ENCODE measurements at places on chromosomes 5 and 9. TPM values are rescaled to one million over a fixed set of nuclear protein-coding genes. Genes with fewer than 3 reads are reported as not detected.

- DNase-seq: no peak
These were observed 75.2 kb downstream of the F2RL2 start for GRCh38 chr5:76547891-76548524.

DNA sequence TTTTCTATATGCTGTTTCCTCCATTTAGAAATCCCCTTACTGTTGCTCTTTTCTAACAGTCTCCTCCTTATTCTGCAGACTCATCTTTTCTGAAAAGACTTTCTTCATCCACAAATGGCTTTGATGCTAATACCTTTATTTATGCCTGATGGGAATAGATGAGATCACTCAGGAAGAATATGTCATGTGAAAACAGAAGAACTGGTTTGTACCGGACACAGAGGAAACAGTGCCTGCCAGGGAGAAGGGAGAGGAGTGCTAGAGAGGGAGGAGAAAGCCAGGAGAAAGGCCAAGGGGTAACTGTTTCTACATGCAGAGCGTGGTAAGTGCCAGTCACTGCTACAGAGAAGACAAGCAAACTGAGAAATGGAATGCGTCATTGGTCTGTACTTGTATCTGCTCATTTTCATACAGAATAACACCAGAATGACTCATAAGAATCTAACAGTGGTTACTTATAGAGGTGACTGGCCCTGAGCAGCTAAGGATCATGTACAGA, 45.9 kb upstream of the PJA2 start:
- DNase-seq: peak; percentile 95

GRCh38 chr5:2196416-2196815, 313.7 kb upstream of the IRX4 start:
- DNase-seq: no peak

GRCh38 chr9:133112663-133113026, 8.4 kb downstream of the RALGDS start:
- no peak for DNase-seq

- peak; percentile 62 for DNase-seq
These were observed 815.1 kb downstream of the TLE1 start for GRCh38 chr9:80874276-80874675.

- no peak for DNase-seq
These were observed 46.6 kb upstream of the IRX4 start for GRCh38 chr5:1929108-1929991.

GRCh38 chr5:156920861-156921431, 42.1 kb downstream of the TIMD4 start:
- DNase-seq: no peak

The NMUR2 gene
- total RNA-seq: not detected

The OR13C2 gene
- total RNA-seq: not detected

- peak; percentile 64 for DNase-seq
These were observed 32.5 kb downstream of the ANXA1 start for GRCh38 chr9:73183917-73184861.

GRCh38 chr5:164392531-164392930, 887.1 kb downstream of the MAT2B start:
- DNase-seq: no peak

DNA sequence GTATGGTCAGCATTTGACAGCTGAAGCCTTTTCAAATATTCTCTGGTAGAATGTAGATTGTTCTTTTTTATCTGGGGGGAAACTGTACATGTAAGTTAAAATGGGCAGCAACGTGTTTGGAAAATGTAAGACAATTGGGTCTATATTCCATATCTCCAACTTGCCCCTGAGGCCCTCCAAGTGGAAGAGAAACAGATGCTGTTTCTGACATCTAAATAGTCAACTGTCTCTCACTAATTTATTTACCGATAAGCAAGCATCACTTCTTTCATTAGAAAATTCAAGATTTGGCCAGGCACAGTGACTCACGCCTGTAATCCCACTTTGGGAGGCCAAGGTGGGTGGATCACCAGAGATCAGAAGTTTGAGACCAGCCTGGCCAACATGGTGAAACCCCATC, 120.2 kb upstream of the TBCA start:
- DNase-seq: no peak

DNA sequence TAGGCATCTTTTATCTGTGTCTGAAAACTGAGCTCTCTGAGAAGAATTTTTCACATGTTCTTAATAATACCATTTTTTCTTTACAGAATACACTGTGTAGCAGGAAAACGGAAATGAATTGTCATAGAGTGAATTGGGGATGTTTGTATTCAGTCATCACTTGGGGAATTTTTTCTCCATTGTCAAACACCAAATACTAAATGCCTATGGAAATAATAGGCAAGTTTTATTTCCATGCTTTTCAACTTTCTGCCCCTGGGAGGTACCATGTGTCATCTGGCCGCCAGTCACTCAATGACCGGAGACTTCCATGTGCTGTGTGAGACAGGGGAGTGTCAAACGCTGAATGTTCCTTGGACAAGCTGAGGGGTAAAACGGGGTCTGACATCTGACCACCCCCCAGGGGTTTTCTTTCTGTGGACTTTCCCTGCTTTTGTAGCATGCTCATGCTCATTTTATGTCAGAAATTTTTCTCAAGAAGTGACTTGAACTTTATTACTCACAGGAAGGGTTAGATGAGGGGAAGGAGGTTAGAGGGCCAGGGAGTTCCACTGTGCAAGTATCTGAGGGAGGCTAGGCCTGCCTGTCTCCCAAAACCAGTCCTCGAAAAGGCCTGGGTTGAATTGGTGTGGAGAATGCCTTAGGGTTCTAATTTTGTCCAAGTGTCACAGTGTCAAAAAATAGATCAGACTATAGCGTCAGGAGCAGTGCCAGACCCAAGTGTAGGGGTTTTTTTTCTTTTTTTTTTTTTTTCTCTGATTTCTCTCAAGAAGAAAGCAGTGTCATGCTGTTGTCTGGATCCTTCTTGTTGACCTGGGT, 438.6 kb downstream of the AGTPBP1 start:
- DNase-seq: no peak

The HAND1 gene
- total RNA-seq: not detected

The TRIM41 gene
- 9.9 TPM for total RNA-seq

GRCh38 chr5:139745132-139745799, 50.3 kb upstream of the PSD2 start:
- peak; percentile 32 for DNase-seq

The LCN12 gene
- total RNA-seq: not detected

DNA sequence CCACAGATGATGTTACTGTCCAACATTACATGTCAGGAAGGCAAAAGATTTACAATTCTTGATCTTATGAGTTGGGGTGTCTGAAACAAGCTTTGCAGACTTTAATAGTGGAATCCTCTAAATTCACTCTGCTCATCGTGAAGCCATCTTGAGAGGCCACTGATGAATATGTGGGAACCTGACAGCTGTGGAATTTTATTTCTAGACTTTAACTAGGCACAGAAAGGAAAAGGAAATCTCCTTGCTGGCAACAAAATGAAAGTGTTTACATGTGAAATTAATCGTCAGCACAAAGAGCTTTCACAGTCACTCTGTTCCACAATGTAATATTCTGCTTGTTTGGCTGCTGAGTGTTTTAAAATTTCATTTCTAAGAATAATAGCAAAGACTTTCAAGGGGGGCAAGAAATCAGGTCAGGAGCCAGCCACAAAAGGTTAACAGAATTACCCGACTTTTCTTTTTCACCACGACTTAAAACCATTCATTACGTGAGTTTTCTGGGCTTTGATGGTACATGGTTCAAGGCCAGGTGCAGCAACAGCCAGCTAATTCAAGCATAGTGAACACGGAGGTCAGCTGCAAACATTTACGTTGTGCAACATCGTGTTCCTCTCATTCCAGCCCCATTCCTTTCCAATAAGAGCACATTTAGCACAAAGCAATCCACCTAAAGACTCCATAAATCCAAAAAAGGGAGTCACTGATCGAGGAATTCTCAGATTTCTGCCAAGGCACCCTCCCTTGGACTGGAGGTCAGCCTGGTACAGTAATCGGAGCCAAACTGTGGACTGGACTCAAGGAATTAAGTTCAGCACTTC, 14.6 kb downstream of the NREP start:
- peak; percentile 85 for DNase-seq

The PPIC gene
- 42.5 TPM for total RNA-seq

The SH2D3C gene
- total RNA-seq: 0.43 TPM

DNA sequence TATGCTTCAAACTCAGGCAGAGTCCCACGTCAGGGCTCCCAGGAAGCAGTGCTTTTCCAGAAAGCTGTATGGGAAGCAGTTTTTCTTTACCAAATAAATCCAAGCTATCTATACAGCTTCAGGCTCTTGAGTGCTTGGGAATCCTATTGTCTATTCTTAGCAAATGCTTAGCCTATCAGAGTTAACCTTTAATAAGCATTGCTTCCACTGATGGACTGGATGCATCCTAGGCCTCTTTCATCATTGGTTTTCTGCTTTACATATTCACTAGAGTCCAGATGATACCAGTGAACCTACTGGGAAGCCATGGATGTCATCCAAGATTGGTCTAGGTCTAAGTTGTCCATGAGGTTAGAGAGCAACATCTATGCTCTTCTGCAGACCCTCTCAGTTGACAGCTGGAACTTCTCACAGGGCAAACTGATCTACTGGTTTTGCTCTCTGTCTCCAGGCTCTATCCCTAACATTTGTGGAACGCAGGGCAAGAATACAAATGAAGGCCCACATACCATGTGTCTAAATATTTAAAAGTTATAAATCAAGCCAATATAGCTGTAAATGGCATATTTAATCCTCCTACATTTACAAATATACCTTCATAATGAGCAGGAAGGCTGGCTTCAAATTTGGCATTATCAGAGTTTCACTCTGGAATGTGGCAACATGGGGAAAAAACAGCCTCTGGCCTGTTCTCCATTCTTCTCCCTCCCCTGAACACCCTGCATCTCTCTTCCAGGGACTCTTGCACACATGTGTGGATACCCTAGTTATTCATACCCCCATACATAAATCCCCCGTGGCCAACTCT, 49.8 kb upstream of the PLPP1 start:
- peak; percentile 41 for DNase-seq

- DNase-seq: no peak
These were observed 15.1 kb upstream of the IGFBPL1 start for GRCh38 chr9:38439291-38439915.

DNA sequence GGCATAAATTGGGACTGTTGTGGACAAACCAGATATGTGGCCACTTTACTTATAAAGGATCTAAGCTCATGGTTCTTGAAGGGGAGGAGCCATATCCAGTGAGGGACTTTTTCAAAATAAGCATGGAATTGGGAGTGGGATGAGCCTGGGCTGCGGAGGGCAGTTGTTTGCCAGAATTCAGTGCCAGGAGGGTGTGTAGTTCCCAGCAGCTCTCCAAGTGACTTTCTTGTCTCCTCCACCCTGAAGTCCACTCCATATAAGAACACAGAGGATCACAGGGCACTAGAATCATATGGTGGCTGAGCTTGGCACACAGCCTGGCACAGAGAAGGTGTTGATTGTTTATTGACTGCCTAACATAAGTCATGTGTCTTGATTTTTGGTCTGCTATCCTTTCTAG, 121.1 kb downstream of the CAVIN4 start:
- DNase-seq: no peak

DNA sequence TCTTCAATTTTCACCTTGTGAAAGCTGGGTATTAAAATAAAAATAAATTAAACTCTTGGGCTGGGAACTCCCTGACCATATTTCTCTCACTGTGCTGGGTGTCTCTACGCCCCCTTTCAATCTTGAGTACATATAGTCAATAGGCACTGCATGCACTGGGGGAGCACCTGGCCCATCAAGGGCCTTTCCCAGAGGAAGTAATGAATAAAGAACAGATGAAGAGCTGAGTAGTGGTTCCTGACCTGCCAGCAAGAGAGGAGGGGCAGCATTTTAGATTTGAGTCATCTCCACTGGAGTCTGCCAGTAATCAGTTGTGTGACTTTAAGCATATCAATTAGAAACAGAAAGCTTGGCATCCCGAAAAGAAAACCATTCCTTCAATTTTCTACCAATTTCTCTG, 6.2 kb downstream of the MAPKAP1 start:
- no peak for DNase-seq

- DNase-seq: no peak
These were observed 290.5 kb downstream of the DOCK8 start for GRCh38 chr9:504921-505740.

GRCh38 chr5:24385070-24385469, 259.7 kb downstream of the CDH10 start:
- no peak for DNase-seq

GRCh38 chr5:132386644-132387286, 17.3 kb downstream of the SLC22A5 start:
- DNase-seq: peak; percentile 80

DNA sequence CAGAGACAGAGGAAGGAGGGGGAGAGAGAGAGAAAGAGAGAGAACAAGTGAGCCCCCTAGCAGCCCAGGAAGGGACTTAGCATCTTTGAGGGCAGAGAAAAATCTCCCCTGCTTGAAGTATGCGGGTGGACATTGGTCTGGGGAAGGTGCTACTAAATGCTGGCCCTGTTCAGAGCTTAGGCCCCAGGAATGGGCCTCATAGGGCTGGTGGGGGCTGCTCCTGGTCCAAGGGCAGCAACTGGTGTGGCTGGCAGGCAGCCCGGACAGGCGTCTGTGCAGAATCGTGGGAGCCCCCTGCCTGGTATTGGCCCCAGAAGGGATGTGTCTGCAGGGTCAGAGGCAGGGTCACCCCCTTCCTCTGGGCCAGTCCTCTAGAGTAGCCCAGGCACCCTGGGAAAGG, 47.8 kb upstream of the SUSD3 start:
- DNase-seq: no peak

The CDC26 gene
- total RNA-seq: 35.8 TPM

DNA sequence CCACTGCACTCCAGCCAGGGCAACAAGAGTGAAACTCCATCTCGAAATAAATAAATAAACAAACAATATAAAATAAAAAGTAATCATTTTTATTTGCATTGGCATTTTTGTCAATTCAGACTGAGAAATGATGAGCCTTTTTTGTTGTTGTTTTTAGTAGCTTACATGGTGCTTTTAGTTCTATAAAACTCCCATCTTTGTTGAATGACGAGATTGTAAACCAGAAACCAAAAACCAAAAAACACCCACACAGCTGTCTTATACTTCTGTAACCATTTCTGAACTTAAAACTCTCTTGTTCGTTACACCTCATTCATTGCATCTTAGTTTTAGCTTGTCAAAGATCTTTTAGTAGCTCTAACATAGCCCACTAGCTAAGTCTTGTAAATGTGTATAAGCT, 44.7 kb downstream of the GGTA1 start:
- DNase-seq: no peak

DNA sequence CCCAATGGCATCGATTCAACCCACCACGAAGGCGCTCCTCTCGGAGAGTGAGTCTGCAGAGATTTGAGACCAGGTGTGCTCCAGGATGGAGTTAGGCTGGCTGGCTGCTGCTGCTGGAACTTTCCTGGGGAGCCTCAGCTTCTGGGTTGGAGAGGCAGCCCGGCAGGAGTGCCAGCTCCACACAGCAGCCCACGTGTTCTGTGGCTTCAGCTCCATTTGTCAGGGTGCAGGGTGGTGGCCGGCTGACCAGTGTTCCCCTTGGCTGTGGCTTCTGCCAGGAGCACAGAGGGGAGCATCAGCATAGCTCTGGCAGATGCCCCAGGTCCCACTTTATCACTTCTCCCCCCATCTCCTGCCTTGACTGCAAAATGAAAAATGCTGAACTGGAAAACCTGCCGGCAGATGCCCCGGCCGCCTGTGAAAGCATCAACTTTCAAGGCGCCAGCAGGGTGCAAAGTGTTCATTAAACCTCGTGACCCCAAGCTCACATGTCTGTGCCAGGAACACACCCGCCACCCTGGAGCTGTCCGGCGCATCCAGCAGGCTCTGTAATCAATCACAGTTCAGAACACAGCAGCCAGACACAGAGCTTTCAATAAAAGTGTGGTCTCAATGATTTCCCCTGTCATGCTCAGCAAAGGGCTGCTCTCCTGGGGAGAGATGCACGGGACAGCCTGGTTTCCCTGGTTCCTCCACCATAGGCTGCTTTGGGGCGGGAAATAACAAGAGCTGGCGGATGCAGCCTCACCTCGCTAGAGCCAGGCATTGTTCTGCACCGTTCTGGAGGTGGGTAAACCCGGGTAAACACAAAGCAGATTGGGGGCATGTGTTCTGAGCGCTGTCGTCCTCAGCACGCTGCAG, 53.2 kb downstream of the TRIP13 start:
- DNase-seq: no peak

The PTTG1 gene
- 158 TPM for total RNA-seq
